ENCODE measurements at places on chromosomes 4 and X.

DNA sequence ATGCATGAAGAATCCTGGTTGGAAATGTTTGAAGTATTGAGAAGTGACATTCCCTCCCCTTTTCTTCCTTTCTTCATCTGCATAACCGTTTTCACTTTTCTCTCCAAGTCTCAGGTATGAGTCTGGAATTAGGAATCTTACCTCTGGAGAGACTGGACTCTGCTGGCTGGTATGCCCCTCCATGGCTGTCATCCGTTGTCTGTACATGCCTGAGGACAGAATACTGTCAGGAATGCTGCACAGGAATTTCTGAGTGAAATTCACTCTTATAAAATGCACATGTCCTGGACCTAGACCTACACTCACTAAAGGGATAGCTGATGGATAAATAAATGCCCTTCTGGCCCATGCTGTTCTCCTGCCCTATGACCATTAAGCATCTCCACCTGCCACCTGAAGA lies 179.5 kb downstream of the MSN start:
- DNase-seq = no peak

DNA sequence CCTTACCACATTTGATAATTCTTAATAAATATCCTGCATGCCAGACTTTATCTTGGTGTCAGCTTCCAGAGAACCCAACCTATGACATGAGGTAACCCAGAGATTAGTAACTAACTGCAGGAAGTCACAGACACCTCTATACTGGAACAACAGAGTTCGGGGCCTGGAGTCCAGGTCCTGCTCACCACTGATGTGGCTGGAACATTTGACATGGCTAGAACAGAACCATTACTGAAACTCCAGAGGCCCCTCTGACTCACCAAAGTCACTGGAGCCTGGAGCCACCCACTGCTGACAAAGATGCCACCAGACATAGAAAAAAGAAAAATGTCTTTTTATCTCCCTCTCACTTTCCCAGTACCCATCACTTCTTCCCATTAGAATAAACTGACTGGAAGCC lies 403.7 kb downstream of the MID1IP1 start:
- no peak for DNase-seq

DNA sequence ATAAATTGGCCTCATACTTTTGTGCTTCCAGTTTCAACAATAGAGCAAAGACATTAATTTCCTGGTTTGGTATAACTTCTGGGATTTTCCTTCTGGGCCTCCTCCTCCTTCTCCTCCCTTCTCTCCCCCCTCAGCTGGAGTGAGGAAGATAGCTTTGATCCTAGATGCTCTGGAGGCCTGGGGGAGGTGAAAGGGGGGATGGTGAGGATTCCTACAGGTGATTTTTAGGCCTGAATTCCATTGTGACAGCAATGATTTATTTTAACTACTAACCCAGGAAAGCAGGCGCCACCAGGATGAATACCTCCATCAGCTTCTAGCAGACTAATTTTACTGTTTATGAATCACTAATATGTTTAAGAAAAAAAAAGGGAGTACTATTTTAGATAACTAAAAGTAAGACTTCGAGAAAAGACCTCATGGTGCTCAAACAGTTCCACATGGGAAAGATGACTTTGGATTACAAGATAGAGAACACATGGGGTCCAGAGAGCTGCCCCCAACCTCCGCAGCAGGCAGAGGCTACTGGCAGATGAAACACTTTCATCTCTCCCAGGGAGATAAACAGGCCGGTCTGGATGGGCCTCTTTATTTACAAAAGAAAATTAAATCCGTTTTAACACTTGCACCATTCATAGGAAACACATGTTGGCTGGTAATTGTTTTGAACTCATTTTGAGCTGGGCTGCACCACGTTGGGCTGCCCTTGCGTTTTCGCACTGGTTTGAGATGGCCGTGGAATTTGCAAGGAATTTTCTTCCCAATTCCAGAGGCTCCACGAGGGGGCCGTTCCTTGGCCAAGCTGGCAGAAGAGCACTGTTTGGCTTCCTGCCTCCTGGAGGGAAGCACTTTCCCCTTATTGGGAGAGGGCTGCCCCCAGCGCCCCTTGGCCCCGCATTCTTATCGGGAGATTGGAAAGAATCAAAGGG lies 125.1 kb upstream of the STX18 start:
- no peak for DNase-seq

DNA sequence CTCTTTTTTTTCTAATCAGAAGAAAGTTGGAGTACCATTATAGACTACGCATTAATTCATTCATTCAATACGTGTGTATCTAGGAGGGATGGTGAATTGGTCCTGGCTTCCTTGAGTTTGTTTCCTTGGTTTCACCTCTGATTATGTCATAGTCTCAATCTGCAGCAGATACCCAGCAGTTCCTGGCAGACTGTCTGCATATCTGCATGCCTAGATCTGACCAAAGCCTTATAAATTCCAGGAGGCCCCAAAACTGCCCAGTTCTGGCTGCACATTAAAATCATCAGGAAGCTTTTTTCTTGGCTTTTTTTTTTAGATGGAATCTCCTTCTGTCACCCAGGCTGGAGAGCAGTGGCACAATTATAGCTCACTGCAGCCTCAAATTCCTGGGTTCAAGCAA lies 27.2 kb upstream of the SLC34A2 start:
- no peak for DNase-seq

DNA sequence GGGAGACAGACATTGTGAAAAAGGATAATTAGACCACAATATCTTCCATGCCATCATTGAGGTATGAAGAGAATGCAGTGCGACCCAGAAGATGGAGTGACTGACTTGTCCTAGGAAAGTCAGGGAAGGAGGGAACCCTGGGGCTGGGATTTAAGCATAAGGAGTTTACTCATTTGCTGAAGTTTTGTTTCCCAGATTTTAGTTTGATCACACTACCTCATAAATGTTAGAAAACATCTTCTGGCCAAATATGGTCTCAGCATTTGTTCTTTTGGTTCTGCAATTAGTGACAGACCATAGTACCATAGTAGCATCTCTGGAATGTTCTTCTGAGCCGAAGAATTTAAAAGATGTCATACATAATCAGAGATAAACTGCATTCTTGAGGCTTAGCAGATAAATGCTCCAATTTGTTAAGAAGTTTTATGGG lies 96.5 kb upstream of the PGRMC2 start:
- DNase-seq = no peak

- peak; percentile 0 for DNase-seq
These were observed 1.6 kb upstream of the RBM46 start for GRCh38 chr4:154779362-154779947.

DNA sequence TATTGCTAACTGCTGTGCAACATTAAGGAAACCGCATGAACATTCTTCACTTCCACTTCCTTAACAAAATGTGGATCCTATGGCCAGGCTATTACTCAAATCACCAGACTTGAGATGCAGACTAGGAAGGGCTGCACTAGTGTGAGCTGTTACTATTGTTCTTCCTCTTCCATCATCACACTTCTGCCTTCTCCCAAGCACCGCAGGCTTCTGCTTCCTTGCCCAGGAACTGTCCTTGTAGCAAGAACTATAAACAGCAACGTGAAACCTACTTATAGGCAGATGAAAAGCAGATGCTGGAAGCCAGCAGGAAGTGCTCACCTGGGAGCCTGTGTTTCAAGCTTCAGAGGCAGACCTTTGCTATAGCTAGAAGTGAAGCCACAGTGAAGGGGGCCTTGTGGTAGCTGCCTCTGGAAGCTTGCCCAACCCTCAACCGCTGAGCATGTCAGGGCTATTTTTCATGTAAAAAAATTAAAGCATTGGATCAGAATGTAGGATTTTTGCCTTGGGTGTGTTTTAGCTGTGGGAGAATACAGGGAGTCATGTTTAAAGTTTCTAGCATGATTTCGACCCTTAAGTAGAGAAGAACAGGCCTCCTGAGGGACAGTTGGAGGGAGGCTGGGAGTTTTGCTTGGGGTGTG lies 43.9 kb downstream of the CLNK start:
- no peak for DNase-seq

- no peak for DNase-seq
These were observed 19.7 kb upstream of the RTL9 start for GRCh38 chrX:110338935-110339334.
